Spleen (tissue), 13 donors: ENCODE measurements at places on chromosomes 12 and 14. TPM values are rescaled to one million over a fixed set of nuclear protein-coding genes. Genes with fewer than 3 reads are reported as not detected.
A peak's percentile ranks its signal among the peaks of the same experiment; 100 is the strongest.

DNA sequence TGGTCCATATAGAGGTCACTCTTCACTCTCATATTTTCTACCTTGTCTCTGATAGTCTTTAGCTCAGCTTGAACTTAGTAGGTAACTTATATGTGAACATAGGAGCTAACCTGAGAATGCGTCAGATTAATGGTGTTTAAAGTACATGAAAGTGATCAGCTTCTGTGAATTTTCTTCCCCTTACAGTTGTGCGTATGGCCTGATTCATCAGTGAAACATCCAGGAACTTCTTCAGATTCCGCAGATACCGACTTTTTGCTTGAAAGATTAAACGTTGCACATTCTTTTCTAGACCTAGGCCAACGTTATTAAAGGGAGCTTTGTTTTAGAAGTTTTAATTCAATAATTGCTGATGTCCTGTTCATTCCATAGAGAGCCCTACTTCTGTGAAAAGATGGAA lies 1945.1 kb upstream of the SEL1L start:
- no peak overlapping the region for H3K27ac ChIP-seq
- no peaks in the 10 kb centered on the region for H3K4me1 ChIP-seq
- H3K4me3 ChIP-seq = no peak overlapping the region
- H3K36me3 ChIP-seq = no peaks in the 10 kb centered on the region
- DNase-seq = no peak
- H3K27me3 ChIP-seq = no peaks in the 10 kb centered on the region

- H3K36me3 ChIP-seq = peaks cover 99% of the 10 kb centered on the region
- H3K4me3 ChIP-seq = no peak overlapping the region
- no peak for DNase-seq
- no peaks in the 10 kb centered on the region for H3K27me3 ChIP-seq
- no peak overlapping the region for H3K27ac ChIP-seq
- H3K4me1 ChIP-seq = peaks cover 20% of the 10 kb centered on the region
These were observed 18.4 kb downstream of the TMPO start for GRCh38 chr12:98533723-98534251.

- no peak for DNase-seq
- no peak overlapping the region for H3K27ac ChIP-seq
- H3K4me1 ChIP-seq = peaks cover 9% of the 10 kb centered on the region
- no peaks in the 10 kb centered on the region for H3K36me3 ChIP-seq
- H3K4me3 ChIP-seq = no peak overlapping the region
These were observed 617.6 kb downstream of the LRFN5 start for GRCh38 chr14:42224053-42224888.

DNA sequence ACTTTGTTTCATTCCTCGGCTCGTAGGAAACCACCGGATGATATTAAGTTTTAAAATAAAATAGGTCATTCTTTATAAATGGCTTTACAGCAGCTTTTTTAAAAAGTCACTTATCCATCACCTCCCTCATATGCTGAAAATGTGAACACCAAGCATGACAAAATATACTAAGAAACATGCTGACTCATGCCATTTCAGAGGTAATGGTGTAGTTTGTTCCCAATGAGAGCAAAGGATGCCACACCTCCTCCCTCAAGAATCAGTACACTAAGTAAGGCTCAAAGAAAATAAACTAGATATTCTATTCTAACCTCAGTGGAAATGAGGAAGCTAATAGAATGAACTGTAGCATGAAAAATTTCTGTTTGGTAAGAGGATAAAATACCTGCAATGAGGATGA lies 5.5 kb upstream of the DIO2 start:
- H3K36me3 ChIP-seq = no peaks in the 10 kb centered on the region
- H3K27ac ChIP-seq = no peak overlapping the region
- H3K4me3 ChIP-seq = no peak overlapping the region
- no peaks in the 10 kb centered on the region for H3K4me1 ChIP-seq
- H3K27me3 ChIP-seq = no peaks in the 10 kb centered on the region
- DNase-seq = no peak

DNA sequence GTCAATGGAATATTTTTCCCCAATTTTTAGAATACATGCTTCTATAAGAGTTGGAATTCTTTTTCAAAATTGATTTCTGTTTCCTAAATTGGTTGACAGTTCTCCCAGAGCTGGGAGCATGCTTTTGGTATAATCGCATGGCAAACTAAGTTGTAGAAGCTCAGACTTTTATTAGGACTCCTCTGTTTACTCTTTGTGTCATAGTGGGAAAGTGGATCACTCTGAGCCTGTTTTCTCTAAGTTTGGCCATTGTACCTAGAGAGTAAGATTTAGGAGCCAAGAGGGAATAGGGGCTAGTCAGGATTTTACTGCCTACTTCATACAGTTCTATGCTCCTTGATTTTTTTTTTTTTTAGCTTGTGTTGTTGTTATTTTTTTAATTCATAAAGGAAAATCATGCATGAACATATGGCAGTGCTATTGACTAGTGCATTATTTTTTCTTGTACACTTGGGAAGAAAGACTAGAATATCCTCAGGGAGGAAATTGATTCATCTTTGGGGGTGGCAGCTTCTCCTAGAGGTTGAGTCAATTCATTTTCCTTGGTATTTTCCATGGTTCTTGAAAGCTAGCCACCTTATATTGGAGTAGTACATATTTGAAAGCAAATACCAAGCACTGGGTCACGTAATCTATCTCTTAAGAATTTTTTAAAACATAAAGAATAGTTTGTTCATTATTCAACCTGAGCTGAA lies 77.7 kb upstream of the TRAF3 start:
- H3K36me3 ChIP-seq = peaks cover 3% of the 10 kb centered on the region
- no peak overlapping the region for H3K4me3 ChIP-seq
- DNase-seq = no peak
- no peaks in the 10 kb centered on the region for H3K27me3 ChIP-seq

DNA sequence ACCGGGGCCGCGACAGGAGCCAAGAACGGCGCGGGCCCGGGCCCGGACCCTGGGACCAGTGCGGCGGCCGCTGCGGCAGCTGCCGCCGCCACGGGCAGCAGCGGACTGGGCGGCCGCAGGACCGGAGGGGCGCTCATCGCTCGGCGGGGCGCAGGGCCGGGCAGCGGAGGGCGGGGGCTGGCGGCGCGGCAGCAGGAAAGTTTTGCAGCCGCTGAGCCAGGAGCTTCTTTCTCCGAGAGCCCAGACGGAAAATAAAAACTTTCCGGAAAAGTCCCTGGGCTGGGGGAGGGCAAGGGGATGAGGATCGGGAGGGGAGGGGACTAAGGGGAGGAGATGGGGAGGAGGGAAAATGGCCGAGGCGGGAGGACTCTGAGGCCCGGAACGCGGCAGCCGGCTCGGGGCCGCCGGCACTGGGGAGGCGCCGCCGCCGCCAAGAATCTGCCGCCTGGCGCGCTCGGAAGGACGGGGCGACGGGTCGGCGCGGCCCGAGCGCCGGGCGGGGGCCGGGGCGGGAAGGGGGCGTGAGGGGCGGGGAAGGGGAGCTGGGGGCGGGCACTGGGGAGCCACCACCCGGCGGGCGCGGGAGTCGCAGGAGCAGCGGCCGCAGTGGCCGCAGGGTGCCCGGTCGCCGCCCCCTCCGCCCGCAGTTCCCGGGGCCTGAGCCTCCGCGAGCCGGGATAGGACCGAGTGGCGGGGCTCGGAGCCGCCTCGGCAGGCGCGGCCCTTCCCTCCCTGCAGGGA lies at the start of gene PRKD1:
Gene PRKD1, minus strand, starts transcription at position 472 of the 741 bp plus-strand sequence.
- H3K27ac ChIP-seq = peak within 1 kb of the TSS; percentile 60
- DNase-seq = peak; percentile 81
- H3K4me1 ChIP-seq = peaks cover 21% of the 10 kb centered on the region
- peak within 1 kb of the TSS; percentile 57 for H3K4me3 ChIP-seq
- H3K27me3 ChIP-seq = peaks cover 51% of the 10 kb centered on the region

DNA sequence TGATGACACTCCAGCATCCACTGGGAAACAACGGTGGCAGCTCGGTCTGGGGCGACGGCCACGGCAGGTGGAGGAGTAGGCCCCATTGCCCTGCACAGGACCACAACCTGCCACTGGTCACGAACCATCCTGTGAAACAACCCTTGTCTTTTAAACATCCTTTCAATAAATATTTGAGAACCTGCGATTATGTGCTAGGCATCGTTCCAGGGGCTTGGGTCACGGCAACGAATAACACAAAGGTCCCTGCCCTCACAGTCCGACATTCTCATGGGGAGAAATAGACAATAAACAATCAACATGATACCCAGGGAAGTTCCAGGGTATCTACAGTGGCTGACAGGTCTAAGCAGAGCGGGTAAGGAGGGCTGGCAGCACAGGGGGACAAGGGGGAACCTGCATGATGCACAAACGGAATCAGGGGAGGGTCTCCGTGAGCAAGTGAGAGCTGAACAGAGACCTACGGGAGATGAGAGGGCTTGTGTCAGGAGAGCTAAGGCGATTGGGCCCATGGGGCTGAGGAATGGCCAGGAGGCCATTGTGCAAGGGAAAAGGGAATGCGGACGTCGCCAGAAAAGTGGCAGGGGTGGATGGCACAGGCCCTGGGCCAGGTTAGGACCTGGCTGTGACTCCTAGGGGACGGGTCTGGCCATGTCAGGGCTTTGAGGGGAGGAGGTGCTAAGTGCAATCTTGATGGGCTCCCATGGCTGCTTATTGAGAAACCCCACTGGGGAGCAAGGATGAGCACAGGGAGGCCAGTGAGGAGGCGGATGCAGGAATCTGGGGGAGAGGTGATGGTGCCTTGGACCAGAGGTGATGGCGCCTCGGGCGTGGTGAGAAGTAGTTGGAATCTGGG lies 9.7 kb downstream of the SCARB1 start:
- H3K27ac ChIP-seq = peak overlapping the region; percentile 9
- no peaks in the 10 kb centered on the region for H3K36me3 ChIP-seq
- no peak for DNase-seq

DNA sequence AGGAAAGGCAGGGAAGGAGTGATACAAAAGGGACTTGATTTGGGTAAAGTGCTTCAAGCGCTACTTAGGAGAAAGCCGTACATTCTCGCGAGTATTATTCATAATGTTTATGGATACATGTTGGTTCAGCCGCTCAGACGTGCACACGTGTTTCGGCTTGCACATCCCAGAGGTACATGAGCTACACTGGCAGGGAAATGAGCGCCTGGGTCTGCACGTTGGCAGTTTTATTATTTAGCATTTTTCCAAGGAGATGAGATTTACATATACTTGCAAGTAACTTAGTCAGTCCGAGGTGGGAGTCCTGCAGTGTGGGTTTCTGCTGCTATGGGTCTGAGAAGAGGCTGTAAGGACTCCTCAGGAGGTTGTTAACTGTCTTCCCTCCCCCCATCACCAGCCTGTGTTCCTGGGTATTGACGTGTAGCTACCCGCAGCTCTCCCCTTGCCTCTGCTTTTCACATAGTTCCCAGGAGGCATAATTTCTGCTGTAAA lies 1.5 kb downstream of the PRKCH start:
- no peak for DNase-seq
- peak overlapping the region; percentile 85 for H3K4me3 ChIP-seq
- H3K36me3 ChIP-seq = no peaks in the 10 kb centered on the region
- H3K4me1 ChIP-seq = peaks cover 7% of the 10 kb centered on the region
- H3K27ac ChIP-seq = peak overlapping the region; percentile 92
- H3K27me3 ChIP-seq = peaks cover 29% of the 10 kb centered on the region

- no peak for DNase-seq
- H3K27me3 ChIP-seq = no peaks in the 10 kb centered on the region
- H3K4me3 ChIP-seq = no peak overlapping the region
These were observed 268.0 kb upstream of the TMEM132C start for GRCh38 chr12:127998988-127999387.

DNA sequence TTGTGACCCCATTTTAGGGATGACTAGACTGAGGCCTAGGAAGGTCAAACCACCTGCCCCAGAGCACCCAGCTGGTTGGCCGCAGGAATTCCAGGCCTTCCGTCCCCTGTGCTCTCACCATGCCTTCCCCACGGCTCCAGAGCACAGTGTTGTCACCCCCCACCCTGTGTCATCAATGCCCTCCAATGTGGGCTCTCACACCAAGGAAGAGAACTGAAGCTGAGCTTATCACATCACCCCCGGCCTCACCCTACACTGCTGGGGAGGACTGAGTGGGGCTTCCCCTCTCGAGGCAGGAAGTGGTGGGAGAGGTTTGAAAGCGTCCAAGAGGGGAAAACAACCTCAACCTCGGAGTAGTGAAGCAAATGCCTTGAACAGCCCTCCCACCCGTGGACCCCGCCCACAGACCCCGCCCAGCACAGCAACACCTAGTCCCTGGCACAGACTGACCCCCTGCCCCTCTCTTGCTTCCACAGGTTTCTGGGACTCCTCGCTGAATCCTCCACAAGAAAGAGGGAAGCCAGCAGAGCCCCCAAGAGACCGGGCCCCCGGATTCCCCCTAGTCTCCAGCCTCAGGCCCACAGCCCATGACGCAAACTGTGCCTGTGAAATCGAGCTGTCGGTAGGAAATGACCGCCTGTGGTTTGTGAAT lies 97.2 kb downstream of the LGMN start:
- H3K27ac ChIP-seq = peak overlapping the region; percentile 90
- no peaks in the 10 kb centered on the region for H3K27me3 ChIP-seq
- H3K4me3 ChIP-seq = peak overlapping the region; percentile 63
- H3K36me3 ChIP-seq = no peaks in the 10 kb centered on the region
- peaks cover 31% of the 10 kb centered on the region for H3K4me1 ChIP-seq
- DNase-seq = peak; percentile 93

- no peak for DNase-seq
- no peak overlapping the region for H3K27ac ChIP-seq
- H3K27me3 ChIP-seq = no peaks in the 10 kb centered on the region
- H3K4me3 ChIP-seq = no peak overlapping the region
- no peaks in the 10 kb centered on the region for H3K36me3 ChIP-seq
- no peaks in the 10 kb centered on the region for H3K4me1 ChIP-seq
These were observed 43.8 kb upstream of the KTN1 start for GRCh38 chr14:55536204-55536708.

- DNase-seq = no peak
- no peaks in the 10 kb centered on the region for H3K36me3 ChIP-seq
These were observed 113.3 kb upstream of the AMIGO2 start for GRCh38 chr12:47193066-47193465.

GRCh38 chr14:101235335-101236103 lies 325.8 kb upstream of the DIO3 start:
- no peak for DNase-seq
- no peak overlapping the region for H3K4me3 ChIP-seq
- H3K27me3 ChIP-seq = no peaks in the 10 kb centered on the region

- H3K4me1 ChIP-seq = no peaks in the 10 kb centered on the region
- no peaks in the 10 kb centered on the region for H3K27me3 ChIP-seq
- no peak overlapping the region for H3K4me3 ChIP-seq
- H3K27ac ChIP-seq = no peak overlapping the region
These were observed 174.1 kb upstream of the PRICKLE1 start for GRCh38 chr12:42763682-42764081.

GRCh38 chr12:91177381-91177780 lies 5.2 kb downstream of the DCN start:
- H3K27ac ChIP-seq = no peak overlapping the region
- H3K27me3 ChIP-seq = no peaks in the 10 kb centered on the region
- no peaks in the 10 kb centered on the region for H3K36me3 ChIP-seq
- no peaks in the 10 kb centered on the region for H3K4me1 ChIP-seq
- no peak for DNase-seq

GRCh38 chr12:19574601-19575000 lies 135.3 kb downstream of the AEBP2 start:
- H3K4me3 ChIP-seq = no peak overlapping the region
- no peaks in the 10 kb centered on the region for H3K36me3 ChIP-seq
- DNase-seq = no peak
- no peak overlapping the region for H3K27ac ChIP-seq

Gene OAS2
- total RNA-seq = 53.2 TPM

Gene DLK1
- 0.79 TPM for total RNA-seq

Gene TSHR
- total RNA-seq = 0.32 TPM

Gene CDKN1B
- total RNA-seq = 95.2 TPM

Gene RNASE3
- 6.0 TPM for total RNA-seq

Gene RNASE2
- 15.4 TPM for total RNA-seq

Gene CCDC175
- total RNA-seq = not detected

Gene PLEKHH1
- total RNA-seq = 2.8 TPM

Gene TMCC3
- total RNA-seq = 26.6 TPM

Gene CD69
- 123 TPM for total RNA-seq

Gene OTOGL
- 0.88 TPM for total RNA-seq

Gene CLMN
- 19.8 TPM for total RNA-seq

Gene CISTR
- not detected for total RNA-seq
